ENCODE measurements at places on chromosomes 13 and 19.

- DNase-seq = no peak
Measured at GRCh38 chr19:48108997-48109782, 1.4 kb downstream of the PLA2G4C start.

- no peak for DNase-seq
Measured at GRCh38 chr19:51779181-51779580, 15.8 kb upstream of the FPR3 start.

DNA sequence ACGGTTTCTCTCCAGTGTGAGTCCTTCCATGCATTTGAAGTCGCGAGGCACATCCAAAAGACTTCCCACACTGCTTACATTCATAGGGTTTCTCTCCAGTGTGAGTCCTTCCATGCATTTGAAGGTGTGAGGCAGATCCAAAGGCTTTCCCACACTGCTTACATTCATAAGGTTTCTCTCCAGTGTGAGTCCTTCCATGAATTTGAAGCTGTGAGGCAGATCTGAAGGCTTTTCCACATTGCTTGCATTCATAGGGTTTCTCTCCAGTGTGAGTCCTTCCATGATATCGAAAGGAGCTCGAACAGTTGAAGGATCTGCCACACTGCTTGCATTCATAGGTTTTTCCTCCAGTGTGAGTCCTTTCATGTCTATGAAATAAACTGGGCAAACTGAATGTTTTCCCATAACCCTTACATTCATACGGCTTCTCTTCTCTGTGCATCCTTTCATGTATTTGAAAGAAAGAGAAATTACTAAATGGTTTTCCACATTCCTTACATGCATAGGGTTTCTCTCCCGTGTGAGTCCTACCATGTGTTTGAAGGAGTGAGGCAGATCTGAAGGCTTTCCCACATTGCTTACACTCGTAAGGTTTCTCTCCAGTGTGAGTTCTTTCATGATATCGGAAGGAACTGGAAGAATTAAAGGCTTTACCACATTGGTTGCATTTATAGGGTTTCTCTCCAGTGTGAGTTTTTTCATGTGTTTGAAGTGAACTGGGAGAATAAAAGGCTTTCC, 20.3 kb downstream of the ZNF433 start:
- DNase-seq = no peak

GRCh38 chr13:44853641-44854040, 135.6 kb downstream of the NUFIP1 start:
- DNase-seq = no peak

DNA sequence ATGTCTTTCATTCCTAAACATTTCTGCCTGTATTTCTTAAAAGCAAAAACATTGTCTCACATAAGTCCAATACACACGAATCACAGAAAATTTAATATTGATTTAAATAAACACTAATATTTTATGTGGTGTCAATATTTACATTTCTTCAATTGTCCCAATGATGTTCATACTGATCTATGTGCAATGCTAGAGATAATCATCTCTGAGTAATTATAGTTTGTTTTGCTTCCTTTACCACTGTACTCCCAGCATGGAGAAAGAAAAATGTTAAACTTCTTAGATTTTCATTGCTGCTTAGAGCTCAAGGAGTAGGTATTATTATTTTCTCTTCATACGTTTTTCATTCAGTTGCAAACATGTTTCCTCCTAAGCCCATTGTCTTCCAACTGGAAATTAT, 434.2 kb upstream of the PRR20A start:
- DNase-seq = no peak

GRCh38 chr19:329876-330275, 14.7 kb downstream of the MIER2 start:
- no peak for DNase-seq

All from activated T-cell treated with anti-CD3 and anti-CD28 coated beads for 4 hours (primary cell).